Renal pelvis (tissue), 12 donors: ENCODE measurements at places on chromosomes 12 and 14. TPM values are rescaled to one million over a fixed set of nuclear protein-coding genes. Genes with fewer than 3 reads are reported as not detected.

GRCh38 chr14:74545386-74545785 is 51.8 kb downstream of the ISCA2 start:
- DNase-seq: no peak

GRCh38 chr14:63383776-63384367 is 65.1 kb upstream of the GPHB5 start:
- no peak for DNase-seq

- DNase-seq: peak; percentile 57
Observed at GRCh38 chr14:51776102-51776894, 84.1 kb upstream of the GNG2 start.

DNA sequence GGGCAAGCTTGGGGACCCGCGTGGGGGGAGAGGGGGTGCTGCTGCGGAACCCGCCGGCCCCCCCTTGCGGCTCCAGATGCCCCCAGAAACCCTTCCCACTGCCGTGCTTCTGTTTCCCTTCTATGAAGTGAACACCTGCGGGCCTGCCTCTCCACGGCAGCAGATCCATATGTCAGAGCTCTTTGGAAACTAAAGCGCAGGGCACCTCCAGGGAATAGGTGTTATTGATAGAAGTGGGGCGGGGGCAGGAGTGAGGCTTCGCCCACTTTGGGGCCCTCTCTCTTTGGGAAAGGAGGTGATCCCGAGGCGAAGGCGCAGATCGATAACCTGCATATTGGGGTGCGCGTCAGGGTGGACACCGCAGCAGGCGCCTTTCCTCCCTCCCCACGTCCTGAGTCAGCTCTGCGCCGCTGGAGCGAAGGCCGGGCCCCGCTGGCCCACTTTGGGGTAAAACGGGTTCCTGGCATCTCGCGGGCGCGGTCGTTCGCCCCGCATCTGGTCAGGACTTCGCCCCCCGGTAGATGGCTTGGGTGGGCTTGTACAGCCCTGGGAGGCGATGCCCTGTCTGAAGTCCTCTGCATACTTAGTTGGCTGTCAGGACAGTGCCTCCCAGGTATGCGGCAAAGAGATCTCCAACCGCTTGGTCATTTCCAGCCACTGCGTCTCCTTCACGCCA is 524 bp downstream of the KMT5A start:
- no peak for DNase-seq

- no peak for DNase-seq
Observed at GRCh38 chr12:122318607-122319605, 52.6 kb upstream of the VPS33A start.

GRCh38 chr12:92297932-92298696 is 152.5 kb upstream of the BTG1 start:
- DNase-seq: no peak

DNA sequence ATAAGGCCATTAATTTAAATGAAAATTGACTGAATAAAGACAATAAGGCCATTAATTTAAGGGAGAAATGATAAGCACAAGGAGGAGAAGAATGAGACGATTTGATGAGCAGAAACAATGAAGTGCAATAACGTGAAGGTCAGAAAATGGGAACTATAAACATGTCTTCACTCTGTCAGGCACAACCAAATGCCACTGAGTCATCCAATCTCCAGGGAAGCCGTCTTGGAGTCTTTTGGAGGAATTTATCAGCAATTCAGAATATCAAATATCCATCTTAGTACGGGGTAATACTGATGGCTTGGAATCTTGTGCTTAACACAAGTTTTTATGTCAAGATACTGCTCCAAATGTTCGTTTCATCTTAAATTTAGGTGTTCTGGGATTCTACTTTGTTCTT is 159.9 kb downstream of the CAPZA3 start:
- DNase-seq: no peak

RNF212B gene
- 2.3 TPM for polyA plus RNA-seq

DNA sequence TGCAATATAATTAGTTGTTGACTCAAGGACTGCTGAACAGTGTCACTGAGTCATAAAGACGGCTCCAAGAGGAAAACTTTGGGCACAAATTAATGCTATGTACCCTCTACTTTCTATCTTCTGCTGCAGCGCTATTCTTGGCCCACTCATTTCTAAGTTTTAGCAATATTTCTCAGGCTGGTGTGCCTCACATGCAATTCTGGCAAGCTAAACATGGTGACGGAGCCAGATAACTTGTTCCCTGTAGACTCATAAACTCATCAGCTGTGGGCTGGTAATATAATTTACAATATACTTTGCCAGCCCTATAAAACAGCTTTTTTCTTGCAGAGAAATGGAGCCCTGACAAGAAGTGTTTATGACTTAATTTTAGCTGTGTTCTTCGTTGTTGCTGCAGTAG is 615.1 kb downstream of the NRXN3 start:
- no peak for DNase-seq

CMA1 gene
- polyA plus RNA-seq: 0.56 TPM

KRT85 gene
- not detected for polyA plus RNA-seq

CD4 gene
- 33.1 TPM for polyA plus RNA-seq

- DNase-seq: no peak
Observed at GRCh38 chr12:26704684-26705460, 128.1 kb downstream of the ITPR2 start.

DNA sequence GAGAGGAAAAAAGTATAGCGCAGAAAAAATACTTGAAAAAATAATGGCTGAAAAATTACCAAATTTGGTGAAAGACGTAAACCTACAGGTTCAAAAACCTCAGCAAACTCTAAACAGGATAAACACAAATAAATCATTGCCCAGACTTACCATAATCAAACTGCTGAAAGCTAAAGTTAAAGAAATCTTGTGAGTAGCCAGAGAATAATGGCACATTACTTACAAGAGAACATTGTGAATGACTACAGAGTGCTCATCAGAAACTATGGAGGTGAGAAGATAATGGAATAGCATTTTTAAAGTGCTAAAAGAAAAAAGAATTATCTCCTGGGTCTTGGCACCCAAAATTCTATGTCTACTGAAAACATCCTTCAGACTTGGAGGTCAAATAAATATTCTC is 36.0 kb downstream of the ATF1 start:
- no peak for DNase-seq

DNA sequence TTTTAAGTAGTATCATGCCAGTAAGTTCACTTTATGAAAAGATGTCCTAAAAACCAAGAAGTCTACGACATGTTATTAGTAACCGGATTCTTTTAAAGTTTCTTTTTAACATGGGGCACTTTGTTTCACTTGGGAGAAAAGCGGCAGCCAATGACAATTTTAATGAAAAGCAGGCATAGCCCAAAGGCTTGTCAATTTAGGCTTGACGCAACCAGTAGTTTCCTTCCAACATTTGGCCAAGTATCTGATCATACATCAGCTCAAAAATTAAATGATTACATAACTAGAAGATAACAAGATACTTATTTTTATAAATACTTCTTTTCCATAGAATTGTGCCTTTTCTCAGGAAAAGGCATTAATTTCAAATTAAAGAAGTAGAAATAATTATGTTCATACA is 112.8 kb downstream of the TXNDC16 start:
- DNase-seq: no peak

DNA sequence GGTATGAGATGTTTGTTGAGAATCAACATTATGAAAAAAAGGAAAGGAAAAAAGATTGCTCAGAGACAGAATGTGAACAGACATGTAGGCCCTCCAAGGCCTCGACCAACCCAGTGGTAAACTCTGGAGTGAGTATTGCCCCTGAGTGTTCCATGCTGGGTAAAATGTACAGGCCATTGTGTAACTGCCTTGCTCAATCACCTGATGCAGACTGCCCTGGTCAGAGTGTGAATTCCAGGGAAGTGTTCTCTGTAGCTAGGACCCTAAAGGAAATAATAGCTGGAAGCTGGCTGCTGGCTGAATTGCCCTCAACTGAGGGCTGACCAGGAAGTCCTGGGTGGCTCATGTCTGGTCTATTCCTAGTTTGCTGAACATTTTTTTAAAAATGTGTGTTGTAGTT is 1081.4 kb upstream of the LRFN5 start:
- no peak for DNase-seq

- no peak for DNase-seq
Observed at GRCh38 chr14:99380991-99381687, 99.5 kb downstream of the SETD3 start.

- no peak for DNase-seq
Observed at GRCh38 chr14:93319494-93319893, 13.3 kb downstream of the BTBD7 start.

DNA sequence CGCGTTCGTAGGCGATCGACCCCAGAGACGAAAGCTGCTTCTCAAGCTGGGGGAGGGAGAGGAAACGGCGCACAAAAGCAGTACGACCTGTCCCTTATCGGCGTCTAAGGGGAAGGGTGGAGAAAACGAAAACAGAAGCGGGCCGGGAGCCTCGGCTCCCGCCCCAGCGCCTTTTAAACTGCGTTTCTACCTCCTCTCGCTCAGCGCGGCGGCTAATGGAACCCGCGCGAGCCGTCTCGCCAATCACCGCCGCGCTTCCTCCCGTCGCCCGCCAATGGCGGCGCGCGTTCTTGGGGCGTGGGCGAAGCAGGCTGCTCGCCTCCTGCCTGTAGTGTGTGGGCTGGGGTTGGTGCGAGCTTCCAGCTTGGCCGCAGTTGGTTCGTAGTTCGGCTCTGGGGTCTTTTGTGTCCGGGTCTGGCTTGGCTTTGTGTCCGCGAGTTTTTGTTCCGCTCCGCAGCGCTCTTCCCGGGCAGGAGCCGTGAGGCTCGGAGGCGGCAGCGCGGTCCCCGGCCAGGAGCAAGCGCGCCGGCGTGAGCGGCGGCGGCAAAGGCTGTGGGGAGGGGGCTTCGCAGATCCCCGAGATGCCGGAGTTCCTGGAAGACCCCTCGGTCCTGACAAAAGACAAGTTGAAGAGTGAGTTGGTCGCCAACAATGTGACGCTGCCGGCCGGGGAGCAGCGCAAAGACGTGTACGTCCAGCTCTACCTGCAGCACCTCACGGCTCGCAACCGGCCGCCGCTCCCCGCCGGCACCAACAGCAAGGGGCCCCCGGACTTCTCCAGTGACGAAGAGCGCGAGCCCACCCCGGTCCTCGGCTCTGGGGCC is at the start of gene TMPO:
Gene TMPO, plus strand, starts transcription at position 304 of the 824 bp plus-strand sequence. Its CDS starts 278 bp downstream, at position 582.
- peak; percentile 94 for DNase-seq

ASB2 gene
- polyA plus RNA-seq: 0.51 TPM

DNA sequence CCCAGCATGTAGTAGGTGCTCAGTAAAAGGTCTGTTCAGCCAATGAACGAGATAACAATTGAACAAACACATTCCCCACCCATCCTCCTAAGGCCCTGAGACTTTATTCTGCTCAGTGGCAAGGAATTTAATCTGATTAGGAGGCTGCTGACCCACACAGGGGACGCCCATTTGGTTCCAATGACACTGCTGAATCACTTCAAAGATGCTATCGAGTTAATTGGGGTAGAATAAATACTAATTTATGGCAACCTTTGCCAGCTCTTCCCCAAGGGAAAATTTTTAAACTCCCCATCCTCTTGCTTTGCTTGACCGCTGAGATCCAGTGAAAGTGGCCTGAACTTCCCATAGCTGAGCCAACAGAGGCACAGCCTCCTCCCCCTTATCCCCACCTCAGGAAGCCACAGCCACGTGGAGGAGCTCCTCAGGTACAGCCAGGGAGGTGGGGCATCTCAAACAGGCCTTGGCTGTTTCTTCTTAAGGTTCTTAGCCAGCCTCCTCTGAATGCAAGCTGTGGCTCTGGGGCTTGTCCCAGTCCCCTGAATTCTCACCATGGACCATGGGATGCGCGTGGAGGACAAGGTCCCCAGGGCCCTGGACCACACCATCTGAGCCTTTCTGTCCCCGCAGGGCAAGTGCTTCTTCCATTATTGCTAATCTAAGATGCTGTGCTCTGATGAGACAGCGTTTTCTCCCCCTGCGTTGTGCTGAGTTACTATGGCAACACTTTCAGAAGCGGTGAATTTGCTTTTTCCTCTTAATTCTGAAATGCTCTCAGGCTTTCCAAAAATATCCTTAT is 26.7 kb downstream of the C14orf132 start:
- DNase-seq: no peak

TMPO gene
- polyA plus RNA-seq: 189 TPM

DNA sequence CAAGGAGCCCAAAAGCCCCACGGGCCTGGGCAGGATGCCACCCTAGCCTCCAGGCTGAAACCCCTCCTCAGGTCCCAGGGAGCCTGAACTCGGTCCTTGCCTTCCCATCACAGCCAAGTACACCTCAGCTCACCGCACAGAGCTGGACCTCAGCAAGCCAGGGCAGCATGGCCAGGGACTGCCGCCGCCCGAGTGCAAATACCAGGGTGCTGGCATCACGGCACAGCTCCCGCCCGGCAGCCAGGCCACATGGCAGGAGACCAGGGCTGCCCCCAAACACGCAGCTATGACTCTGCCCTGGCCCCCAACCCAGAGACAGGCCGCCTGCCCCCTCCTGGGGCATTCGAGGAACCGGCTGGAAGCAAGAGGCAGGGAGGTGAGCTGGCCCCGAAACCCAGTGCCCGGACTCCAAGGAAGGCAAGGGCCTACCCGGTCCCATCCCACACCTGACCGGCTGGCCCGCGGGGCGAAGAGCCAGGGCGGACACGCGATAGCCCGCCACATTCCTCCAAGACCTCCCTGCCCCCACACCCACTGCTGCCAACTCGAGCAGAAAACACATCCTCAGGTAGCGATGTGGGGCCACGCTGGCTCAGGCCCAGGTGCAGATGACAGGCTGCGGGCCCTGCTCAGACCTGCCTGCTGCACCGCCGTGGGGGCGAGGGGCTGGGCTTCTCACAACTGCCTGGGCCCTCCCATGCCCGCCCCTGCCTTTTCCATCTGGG is 2.7 kb downstream of the JAG2 start:
- no peak for DNase-seq
